GM19239 (cell line): ENCODE measurements at places on chromosomes 11 and 22.

GRCh38 chr11:110989428-110990133, 255.9 kb upstream of the POU2AF2 start:
- no peak for DNase-seq

GRCh38 chr11:128620309-128621100, 33.1 kb upstream of the ETS1 start:
- no peak for DNase-seq

- DNase-seq = no peak
Measured at GRCh38 chr11:135008412-135008811, 596.4 kb upstream of the B3GAT1 start.

GRCh38 chr11:66951927-66952337, 6.3 kb downstream of the PC start:
- no peak for DNase-seq

GRCh38 chr22:23245045-23245798, 64.9 kb downstream of the BCR start:
- no peak for DNase-seq

DNA sequence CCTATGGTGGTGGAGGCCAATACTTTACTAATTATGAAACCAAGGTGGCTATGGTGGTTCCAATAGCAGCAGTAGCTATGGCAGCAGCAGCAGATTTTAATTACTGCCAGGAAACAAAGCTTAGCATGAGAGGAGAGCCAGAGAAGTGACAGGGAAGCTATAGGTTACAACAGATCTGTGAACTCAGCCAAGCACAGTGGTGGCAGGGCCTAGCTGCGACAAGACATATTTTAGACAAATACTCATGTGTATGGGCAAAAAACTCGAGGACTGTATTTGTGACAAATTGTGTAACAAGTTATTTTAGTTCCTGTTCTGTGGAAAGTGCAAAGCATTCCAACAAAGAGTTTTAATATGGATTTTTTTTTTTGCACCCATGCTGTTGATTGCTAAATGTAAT, 42.6 kb downstream of the PGM2L1 start:
- no peak for DNase-seq

- no peak for DNase-seq
Measured at GRCh38 chr11:77113382-77114088, 10.9 kb downstream of the OMP start.

DNA sequence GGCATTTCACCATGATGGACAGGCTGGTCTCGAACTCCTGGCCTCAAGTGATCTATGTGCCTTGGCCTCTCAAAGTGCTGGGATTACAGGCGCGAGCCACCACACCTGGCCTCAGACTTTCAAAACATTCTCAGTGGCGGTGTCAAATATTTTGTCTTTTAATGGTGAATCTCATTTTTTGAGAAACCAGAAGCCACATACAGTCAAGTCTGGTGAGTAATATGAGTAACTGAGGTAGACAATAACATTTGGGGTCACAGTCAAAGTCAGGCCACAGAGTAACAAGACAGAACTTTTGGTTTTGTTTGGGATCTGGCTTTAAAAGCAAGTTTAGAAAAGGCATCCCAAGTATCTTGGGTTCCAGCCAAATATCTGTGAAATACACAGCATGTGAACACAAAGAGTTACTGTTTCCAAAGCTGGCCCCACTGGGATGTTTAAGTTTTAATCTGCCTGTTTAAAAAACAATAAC, 5.6 kb upstream of the TMA7B start:
- no peak for DNase-seq

- no peak for DNase-seq
Measured at GRCh38 chr11:20668844-20669819, at the start of gene NELL1. Gene NELL1 (plus strand): TSS chr11:20669586.

DNA sequence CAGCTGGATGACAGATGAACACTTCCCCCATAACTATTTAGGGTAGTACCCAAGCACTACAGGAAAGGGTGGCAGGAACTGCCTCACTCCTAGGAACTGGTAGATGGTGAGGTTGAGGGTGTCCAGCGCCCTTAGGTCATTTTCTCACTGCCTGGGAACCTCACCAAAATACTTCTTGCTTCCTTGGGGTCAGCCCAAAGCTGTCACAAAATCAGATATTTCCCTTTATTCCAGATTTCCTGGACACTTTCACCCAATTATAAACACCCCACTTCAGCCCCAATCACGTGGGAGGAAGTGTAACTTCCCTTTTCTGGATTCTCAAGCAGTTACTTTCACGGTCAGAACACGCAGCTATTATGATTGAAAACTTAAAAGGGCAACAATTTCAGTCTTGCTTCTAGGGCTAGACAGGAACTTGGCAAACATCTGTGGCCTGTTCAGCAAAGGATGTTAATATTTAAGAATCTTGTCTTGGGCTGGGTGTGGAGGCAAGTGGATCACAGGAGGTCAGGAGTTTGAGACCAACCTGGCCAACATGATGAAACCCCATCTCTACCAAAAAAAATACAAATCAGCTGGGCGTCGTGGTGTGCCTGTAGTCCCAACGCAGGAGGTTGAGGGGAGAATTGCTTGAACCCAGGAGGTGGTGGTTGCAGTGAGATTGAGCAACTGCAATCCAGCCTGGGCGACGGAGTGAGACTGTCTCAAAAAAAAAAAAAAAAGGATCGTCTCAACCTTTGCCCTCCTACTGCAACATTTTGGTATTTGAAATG, 4.0 kb downstream of the FTH1 start:
- no peak for DNase-seq

- DNase-seq = no peak
Measured at GRCh38 chr11:57638811-57639320, 10.8 kb downstream of the YPEL4 start.

DNA sequence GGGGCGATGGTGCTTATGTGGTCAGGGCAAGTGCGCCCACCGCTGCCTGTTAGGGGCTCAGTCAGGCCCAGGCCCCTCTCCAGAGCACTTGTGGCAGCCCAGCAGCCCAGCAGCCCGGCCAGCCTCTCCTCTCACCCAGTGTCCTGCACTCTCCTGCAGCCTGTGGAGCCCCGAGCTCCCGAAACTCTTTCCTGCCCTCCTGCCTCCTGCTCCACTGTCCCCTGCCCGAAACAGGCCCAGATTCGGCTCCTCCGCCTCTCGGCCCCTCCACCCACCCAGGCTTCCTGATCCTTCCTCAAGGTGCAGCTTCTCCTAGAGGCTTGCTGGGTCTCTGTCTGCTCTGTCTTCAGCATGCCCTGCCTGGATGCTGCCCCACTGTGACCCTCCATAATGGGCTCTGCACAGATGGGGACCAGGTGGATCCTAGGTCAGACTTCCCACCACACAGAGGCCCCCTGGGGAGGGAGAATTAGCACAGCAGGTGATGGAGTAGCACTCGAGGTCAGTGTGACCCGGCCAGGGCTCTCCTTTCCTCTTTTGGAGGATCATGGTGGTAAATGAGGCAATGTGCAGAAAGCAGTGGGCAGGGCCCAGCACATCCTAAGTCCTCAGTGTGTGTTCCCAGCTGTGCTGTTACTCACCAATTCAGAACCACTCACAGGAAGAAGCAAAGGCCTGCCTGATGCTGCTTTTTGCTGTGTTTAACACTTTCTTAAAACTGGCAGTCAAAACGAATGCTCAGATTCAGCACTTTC, 18.6 kb upstream of the NAP1L4 start:
- DNase-seq = no peak

- DNase-seq = no peak
Measured at GRCh38 chr11:121446752-121447156, 5.4 kb upstream of the SORL1 start.

DNA sequence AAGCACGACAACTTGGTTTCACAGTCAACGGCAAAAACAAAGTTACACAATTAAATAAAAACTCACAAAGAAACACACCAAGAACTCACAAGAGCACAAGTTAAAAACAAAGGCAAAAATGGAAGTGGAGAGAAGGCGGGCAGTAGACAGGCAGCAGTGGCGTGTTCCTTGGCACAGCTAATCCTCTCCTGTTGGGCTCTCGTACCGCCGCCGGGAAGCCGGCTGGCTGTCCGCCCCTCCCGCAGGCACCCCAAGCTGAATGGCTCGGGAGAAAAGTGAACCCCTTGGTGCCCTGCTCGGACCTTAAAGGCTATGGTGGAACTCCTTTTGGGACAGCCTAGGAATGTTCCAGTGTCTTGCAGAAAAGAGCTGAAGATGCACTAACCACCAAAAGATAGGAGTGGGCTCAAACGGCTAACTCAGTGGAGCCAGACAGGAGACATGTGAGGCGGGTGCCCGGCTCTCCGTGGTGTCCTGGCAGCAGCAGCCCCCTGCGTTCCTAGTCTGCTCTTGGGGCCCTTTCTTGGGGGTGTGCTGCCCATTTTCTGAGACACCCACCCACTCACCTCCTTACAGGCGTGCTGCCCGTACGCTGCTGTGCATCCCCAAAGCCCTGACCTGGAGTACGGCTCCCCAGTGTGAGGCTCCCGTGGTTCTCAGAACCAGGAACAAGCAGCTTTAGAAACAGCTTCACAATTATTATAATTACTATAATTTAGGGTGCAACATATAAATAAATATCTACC, 86.1 kb upstream of the BID start:
- no peak for DNase-seq

DNA sequence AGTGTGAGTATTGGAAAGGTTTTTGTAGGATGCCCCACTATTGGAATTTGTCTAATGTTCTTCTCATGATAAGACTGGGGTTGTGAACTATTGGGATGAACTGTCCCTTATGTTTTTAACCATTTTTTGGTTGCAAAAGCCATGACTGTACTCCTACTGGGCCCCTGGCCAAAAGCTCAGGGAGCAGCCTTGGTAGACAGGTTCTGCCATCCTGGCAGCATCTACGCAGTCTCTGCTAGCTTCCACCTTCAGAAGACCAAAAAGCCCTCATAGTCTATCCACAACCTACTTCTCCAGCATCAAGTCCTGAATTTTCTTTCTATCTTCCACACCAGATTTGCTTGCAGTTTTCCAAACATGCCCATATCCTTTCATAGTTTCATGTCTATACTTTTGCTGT, 211.8 kb downstream of the TENM4 start:
- DNase-seq = no peak

DNA sequence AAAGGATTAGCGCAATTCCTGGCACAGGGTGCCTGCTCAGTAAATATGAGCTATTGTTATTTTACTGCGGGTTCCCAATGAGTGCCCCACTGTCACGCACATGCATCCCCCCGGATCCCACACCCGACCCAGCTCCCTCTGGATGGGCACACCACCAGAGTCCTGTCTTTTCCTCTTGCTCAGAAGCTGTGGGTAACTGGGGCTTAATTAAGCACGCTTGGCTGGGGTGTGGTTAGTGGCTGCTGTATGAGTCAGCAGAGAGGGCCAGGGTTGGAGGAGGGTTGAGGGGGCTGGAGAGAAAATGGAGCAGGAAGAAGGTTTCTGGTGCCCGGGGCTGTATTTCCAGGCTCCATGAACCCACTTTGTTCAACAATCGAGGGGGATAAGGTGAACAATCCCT, 30.3 kb upstream of the NECTIN1 start:
- DNase-seq = no peak

DNA sequence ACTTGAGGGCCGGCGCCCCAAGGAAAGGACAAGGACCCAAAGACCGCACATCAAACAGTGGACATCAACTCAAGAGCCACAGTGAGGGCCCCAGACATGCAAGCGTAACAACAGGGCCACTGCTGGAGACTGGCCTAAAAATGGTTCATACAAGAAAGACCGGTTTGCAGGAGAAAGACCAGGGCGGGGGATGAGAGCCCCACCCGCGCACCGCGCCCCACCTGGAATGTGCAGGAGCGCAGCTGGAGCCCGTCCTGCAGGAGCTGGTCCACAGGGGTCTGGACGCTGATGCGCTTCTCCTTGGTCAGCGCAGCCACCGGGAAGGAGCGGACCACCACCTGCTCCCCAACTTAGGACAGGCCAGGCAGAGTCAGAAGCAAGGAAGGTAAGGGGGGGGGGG, 13.9 kb downstream of the SBF1 start:
- no peak for DNase-seq

- DNase-seq = no peak
Measured at GRCh38 chr11:63802637-63803414, 10.4 kb upstream of the SPINDOC start.

GRCh38 chr11:22711071-22711770, 44.8 kb downstream of the GAS2 start:
- no peak for DNase-seq

DNA sequence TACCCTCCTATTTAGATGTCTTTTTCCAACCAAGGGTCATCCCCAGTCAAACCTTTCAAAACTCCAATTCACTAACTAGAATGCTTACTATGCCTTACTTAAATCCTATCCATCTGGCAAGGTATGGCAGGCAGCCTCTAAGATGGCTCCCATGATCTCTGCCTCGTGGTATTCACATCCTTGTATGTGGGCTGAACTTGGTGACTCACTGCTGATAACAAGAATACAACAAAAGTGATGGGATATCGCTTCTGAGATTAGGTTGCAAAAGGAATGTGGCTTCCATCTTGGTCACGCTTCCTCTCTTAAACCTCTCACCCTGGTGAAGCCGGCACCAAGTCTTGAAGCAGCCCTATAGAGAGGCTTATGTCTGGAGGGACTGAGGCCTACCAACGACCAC, 29.6 kb upstream of the UPB1 start:
- DNase-seq = no peak

GRCh38 chr11:127059750-127060149, 59.2 kb upstream of the KIRREL3 start:
- no peak for DNase-seq

GRCh38 chr11:19191530-19192169, 10.1 kb downstream of the CSRP3 start:
- no peak for DNase-seq

DNA sequence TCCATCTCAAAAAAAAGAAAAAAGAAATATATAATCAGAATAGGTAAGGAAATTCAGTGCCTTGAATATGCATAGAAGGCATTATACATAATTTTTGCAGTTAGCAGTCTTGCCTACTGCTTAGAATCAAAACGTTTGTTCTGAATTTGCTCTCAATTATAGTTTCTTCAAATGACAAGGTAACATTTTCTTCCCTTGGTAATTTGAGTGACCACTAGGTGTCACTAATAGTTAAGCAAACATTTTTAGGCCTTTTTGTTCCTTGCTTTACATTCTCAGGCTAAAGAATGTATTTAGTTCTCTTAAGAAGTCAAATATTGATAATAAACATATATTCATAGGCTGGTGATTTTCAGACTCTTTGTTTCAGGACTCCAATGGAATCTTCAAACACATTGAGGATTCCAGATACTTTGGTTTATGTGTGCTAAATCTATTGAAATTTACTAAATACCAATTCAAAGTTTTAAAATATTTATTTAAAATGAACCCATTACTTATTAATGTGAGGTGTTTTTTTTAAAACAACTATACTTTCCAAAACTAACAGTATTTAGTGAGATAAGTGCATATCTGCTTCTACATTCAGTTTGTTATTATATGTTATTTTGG, 55.0 kb upstream of the DEPDC7 start:
- DNase-seq = no peak

GRCh38 chr22:31313366-31314147, 21.3 kb upstream of the PIK3IP1 start:
- DNase-seq = peak; percentile 41

GRCh38 chr11:59728154-59728553, 14.5 kb upstream of the OR10V1 start:
- DNase-seq = no peak

GRCh38 chr22:32720924-32721323, 80.6 kb upstream of the TIMP3 start:
- no peak for DNase-seq
